ENCODE measurements at places on chromosomes 4 and X.

GRCh38 chr4:55297346-55297745, 48.7 kb upstream of the SRD5A3 start:
- DNase-seq, result no peak

GRCh38 chrX:140163371-140164159, 198.2 kb upstream of the CXorf66 start:
- DNase-seq, result no peak

DNA sequence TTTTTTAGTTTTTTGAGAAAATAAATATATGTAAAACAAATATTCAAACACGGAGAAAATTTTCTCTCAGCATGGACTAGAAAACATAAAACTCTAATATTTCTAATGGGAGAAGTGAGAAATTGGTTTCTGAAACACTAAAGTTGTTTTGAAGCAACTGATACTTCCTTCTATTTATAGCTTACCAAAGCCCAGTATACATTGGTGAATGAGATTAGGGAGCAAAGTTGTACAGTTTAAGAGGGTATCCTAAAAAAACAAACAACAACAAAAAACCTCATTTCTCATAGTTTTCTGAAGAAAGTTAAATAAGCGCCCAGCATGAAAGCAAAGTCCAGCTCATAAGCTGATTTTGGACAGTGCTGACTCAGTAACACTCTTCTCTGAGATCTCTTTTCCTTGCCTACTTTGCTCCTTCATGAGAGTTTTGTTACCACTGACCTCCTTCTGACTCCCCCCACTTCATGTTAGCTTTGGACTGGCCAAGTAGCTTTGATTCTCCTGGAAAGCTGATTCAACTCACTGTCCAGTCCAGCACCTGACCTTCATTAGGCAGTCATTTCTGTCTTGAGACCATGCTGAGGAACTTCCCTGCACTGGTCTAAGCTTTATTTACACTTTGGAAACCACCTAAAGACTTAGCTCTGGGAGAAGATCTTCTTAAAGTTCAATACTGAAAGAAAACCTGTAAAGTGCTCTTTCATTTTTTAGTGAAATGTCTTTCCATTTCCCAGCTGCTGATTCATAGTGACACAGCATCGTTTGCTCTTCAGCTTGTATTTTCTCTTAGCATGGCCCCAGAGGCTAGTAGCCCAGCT, 21.8 kb upstream of the P2RY10 start:
- DNase-seq, result no peak

GRCh38 chr4:69984030-69984443, 11.7 kb upstream of the STATH start:
- DNase-seq, result peak; percentile 26

Data from activated CD4-positive, alpha-beta T cell treated with anti-CD3 and anti-CD28 coated beads, Interleukin-2, amount 50 U/mL, for 16 hours (primary cell).